ENCODE measurements at places on chromosomes 7 and 10.

- DNase-seq, result no peak
These were observed 37.3 kb downstream of the PAX2 start for GRCh38 chr10:100782461-100783244.

- DNase-seq, result no peak
These were observed 6.3 kb upstream of the UNCX start for GRCh38 chr7:1226186-1226901.

- DNase-seq, result no peak
These were observed 147.4 kb downstream of the CXCL12 start for GRCh38 chr10:44237364-44238049.

- DNase-seq, result no peak
These were observed 52.3 kb downstream of the SHTN1 start for GRCh38 chr10:116952729-116953128.

All from hematopoietic multipotent progenitor cell treated with erythropoietin and hydrocortisone succinate and interleukin-3 and kit ligand, for 4 days (in vitro differentiated cells).